NCI-H1436 treated with DMSO at 0.1 percent for 48 hours (cell line): ENCODE measurements at places on chromosomes 5 and 9.

DNA sequence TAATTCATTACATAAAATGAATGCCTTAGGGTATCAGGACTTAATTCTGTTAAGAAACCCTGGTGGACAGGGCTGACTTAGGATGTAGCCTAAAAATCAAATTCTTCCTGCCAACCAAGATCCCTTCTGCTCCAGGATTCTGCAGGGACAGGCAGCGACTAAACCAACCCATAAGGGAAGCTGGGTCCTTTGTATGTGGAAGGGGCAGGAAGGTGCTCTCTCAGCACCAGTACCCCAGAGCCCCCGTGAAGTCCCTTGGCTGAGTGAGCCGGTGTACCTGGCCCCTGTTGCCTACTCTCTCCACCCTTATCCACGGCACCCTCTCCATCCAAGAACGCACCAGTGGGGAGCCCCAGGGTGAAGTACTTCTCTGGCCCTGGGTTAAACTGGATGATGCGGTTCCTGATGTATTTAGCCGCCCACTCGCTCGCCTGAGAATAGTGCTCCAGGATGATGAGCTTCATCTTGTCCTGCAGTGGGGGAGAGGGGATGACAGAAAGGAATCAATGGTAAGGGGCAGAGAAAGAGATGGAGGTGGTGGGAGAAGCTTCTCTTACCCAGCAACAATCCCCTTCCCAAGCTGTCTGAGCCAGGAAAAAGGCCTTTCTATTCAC is 1.1 kb downstream of the GNPDA1 start:
- DNase-seq: no peak

DNA sequence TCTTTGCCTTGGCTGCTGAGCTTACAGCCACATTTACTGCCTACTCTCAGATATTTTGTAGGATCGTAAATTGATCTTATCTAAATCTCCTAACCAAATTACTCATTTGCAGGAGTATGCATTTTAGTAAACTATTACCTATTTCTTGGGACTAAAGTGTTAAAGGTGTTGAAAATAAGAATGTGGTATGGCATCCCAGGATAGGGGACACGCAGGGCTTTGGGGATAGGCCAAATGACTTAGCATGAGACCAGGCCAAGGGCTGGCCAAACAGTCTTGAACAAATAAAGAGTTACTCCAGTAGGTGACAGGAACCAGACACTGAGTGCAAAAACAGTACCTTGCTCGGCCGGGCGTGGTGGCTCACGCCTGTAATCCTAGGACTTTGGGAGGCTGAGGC is 25.1 kb downstream of the TBC1D2 start:
- DNase-seq: no peak

- DNase-seq: no peak
Observed at GRCh38 chr5:51811883-51812471, 428.7 kb downstream of the ISL1 start.

DNA sequence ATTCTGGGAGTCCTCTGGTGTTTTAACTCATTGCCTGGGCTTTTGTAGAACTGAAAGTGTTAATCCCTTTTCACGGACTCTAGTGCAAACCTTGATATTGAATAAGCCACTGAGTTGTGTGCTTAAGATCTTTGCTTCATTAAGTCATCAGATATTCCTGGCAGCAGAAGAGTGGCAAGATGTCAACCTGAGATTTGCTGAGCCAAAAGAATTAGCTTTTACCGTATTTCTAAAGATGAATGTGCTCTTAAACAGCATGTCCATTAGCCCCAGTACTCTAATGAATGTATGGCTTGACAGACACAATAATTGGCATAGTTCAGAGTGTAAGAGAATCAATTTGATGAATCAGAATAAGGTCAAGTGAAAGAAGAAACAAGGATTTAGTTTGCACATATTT is 87.2 kb upstream of the CDH6 start:
- DNase-seq: no peak

DNA sequence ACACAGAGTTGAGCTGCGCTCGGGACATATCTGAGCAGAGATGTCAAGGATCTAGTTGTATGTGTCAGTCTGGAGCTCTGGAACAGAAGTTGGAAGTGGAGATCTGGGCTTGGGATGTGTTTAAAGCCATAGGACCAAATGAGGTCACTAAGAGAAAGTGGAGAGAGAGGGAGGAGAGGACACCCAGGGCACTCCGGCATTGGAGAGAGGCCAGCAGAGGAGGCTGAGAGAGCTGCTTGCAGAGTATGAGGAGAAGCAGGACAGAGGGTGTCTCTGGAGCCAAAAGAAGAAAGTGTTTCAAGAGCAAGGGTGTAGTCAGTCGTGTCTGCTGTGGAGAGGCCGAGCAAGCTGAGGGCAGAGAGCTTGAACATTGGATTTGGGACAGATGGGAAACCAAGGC is 34.7 kb downstream of the ARHGEF37 start:
- DNase-seq: no peak

GRCh38 chr5:171477101-171477500 is 57.7 kb downstream of the FGF18 start:
- no peak for DNase-seq

DNA sequence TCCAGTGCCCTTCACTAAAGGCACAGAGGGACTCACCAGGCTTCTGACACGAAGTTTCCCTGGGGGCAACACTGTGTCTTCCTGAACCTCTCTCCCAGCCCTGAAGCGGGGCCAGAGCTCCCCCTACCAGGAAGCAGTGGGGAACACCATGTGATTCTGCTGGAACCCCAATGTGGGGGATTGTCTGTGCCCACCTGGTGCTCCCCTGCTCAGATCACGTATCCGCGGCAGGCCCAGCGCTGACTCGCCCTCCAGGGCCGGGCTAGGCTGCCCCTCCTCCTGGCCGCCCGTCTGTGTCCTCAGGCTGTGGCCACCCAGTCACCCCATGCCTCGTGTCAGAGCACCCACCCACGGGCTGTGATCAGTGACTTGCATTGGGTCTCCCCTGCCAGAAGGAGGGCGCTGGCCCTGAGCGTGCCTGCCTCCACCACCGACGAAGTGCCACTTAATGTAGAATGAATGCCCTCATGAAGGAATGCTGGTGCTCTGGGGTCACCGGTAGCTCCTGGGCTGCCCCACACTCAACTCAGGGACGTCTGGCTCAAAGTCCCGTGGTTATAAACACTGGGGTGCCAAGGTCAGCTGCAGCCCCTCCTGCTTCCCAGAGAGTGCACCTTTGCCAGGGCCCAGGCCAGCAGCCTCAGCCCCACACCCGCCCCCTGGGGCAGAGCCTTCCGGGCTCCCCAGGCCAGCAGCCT is 22.1 kb downstream of the SARDH start:
- no peak for DNase-seq
